Naive thymus-derived CD8-positive, alpha-beta T cell (primary cell): ENCODE measurements at places on chromosomes 3 and 15. TPM values are rescaled to one million over a fixed set of nuclear protein-coding genes. Genes with fewer than 3 reads are reported as not detected.

- no peaks in the 10 kb centered on the region for H3K36me3 ChIP-seq
- no peak overlapping the region for H3K27ac ChIP-seq
- peaks cover 7% of the 10 kb centered on the region for H3K27me3 ChIP-seq
- no peaks in the 10 kb centered on the region for H3K4me1 ChIP-seq
- H3K4me3 ChIP-seq = no peak overlapping the region
Observed at GRCh38 chr3:8632402-8633237, 12.0 kb downstream of the SSUH2 start.

GRCh38 chr3:15120986-15121385 is 22.0 kb upstream of the RBSN start:
- H3K27me3 ChIP-seq = no peaks in the 10 kb centered on the region
- no peak for DNase-seq
- no peaks in the 10 kb centered on the region for H3K36me3 ChIP-seq
- no peak overlapping the region for H3K27ac ChIP-seq
- no peak overlapping the region for H3K4me3 ChIP-seq
- peaks cover 1% of the 10 kb centered on the region for H3K4me1 ChIP-seq

DNA sequence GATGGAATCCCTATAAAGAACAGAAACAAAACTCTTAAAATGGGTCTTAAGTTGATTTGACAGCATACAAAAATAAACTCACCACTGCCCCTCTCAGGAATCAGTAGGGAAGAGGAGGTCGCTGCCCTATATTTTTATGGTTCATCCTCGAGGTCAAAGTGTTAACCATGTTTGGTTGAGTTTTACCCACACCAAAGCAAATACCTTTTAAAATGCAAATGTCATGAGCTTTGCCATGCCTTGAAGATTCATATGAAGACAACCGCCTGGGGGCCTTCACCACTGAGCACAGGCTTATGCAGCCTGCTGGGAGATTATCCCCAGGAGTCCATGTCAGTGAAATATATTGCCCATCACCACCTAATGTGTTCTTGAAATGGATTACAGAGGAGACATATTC is 66.1 kb downstream of the GLB1 start:
- no peaks in the 10 kb centered on the region for H3K27me3 ChIP-seq
- H3K27ac ChIP-seq = no peak overlapping the region
- no peak overlapping the region for H3K4me3 ChIP-seq

GRCh38 chr3:187870360-187871203 is 125.3 kb upstream of the BCL6 start:
- no peaks in the 10 kb centered on the region for H3K4me1 ChIP-seq
- H3K4me3 ChIP-seq = no peak overlapping the region
- no peak for DNase-seq
- H3K36me3 ChIP-seq = no peaks in the 10 kb centered on the region
- no peak overlapping the region for H3K27ac ChIP-seq

GRCh38 chr15:29125382-29126207 is 144.0 kb downstream of the NSMCE3 start:
- H3K27me3 ChIP-seq = peaks cover 2% of the 10 kb centered on the region
- H3K36me3 ChIP-seq = no peaks in the 10 kb centered on the region

DNA sequence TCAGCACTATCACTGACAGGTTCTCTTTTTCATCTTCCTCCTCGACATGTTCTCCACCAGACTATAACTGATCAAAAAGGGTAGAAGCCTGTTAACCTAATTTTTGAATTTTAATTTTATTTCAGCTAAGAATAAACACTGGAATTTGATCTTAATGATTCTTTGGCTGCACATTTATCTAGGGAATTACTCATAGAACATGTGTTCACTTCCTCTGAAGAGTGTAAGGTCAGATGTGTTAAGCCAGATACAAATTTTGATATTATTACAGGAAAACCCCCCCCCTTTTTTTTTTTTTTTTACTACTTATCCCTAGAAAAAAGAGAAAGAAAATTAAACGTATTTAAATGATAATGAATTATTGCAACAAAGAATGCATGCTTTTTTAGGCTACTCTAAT is 15.0 kb downstream of the DCBLD2 start:
- H3K27ac ChIP-seq = no peak overlapping the region
- H3K27me3 ChIP-seq = no peaks in the 10 kb centered on the region
- H3K36me3 ChIP-seq = peaks cover under 1% of the 10 kb centered on the region
- no peaks in the 10 kb centered on the region for H3K4me1 ChIP-seq

- H3K4me1 ChIP-seq = no peaks in the 10 kb centered on the region
- H3K27me3 ChIP-seq = peaks cover 2% of the 10 kb centered on the region
- no peak overlapping the region for H3K4me3 ChIP-seq
- no peak overlapping the region for H3K27ac ChIP-seq
- no peak for DNase-seq
Observed at GRCh38 chr3:117630885-117631284, 921.3 kb downstream of the TUSC7 start.

DNA sequence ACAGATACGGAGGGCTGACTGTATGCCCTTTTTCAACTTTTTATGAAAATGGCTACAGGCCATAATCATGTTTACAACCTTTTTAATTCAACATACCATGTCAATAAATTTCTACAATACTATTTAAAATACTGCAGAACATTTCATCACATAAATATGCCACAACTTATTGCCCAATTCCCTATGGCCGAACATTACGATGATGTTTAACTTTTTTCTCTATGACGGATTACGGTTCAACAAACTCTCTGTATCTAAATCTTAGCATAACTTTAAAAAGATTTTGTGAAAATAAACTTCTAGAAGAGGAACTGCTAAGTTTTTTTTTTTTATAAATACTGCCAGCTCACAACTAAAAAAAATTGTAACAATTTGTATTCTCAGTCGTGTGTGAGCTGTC is 220.4 kb downstream of the OSBPL10 start:
- no peak overlapping the region for H3K27ac ChIP-seq
- peaks cover 8% of the 10 kb centered on the region for H3K4me1 ChIP-seq
- no peaks in the 10 kb centered on the region for H3K36me3 ChIP-seq
- H3K27me3 ChIP-seq = no peaks in the 10 kb centered on the region
- DNase-seq = no peak
- no peak overlapping the region for H3K4me3 ChIP-seq

The B3GNT5 gene
- not detected for polyA plus RNA-seq

The ALDH1L1 gene
- not detected for polyA plus RNA-seq

The C3orf22 gene
- not detected for polyA plus RNA-seq

DNA sequence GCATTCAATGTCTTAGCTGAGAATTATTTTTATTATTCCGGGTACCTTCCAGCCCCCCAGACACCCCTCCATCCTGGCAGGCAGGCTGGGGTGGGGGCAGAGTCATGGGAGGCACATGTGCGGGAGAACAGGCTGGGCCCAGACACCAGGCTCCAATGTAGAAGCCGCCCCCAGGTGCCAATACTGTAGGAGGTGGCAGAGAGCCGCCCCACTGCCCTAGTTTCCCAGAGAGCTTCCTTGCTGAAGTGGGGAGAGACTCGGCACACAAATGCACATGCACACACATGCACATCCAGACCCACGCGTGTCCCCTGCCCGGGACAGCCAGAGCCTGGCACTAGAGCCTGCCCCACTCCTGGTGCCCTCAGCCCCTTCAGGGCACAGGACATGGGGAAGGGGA is 98.4 kb upstream of the LINGO1 start:
- H3K27ac ChIP-seq = no peak overlapping the region
- no peaks in the 10 kb centered on the region for H3K36me3 ChIP-seq
- no peak for DNase-seq
- no peaks in the 10 kb centered on the region for H3K4me1 ChIP-seq
- H3K27me3 ChIP-seq = no peaks in the 10 kb centered on the region

- peaks cover 4% of the 10 kb centered on the region for H3K4me1 ChIP-seq
- H3K36me3 ChIP-seq = no peaks in the 10 kb centered on the region
- H3K27ac ChIP-seq = no peak overlapping the region
- H3K27me3 ChIP-seq = peaks cover 1% of the 10 kb centered on the region
Observed at GRCh38 chr3:72972706-72973030, 23.9 kb upstream of the PPP4R2 start.
